Stimulated activated CD4-positive, alpha-beta T cell treated with anti-CD3 and anti-CD28 coated beads, TNF-alpha, amount 100 ng/mL, for 24 hours (primary cell): ENCODE measurements at places on chromosomes 1 and 21.

DNA sequence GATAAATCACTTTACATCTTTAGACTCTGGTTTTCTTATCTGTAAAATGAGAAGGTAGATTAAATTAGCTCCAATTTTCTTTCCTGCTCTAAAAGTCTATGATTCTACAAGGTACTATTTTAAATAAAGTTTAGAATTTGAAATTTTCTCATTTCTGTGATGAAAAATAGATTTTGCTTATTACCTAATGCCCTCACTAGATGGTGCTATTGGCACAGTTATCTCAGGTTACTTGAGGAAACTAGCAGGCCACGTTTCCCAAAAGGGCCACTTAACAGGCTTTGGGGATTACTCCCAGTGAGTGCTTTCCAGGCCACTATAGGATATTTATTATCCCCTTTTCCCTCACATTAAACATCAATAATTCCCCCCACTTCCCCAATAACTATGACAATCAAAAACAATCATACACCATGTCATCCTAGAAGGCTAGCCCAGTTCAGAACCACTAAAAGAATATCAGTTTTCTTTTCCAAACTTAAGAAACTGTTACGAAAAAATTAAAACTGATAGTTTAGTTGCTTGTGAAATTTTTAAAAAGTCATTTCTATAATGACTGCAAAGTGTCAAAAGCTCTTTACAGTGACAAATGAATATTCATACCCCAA lies 30.6 kb downstream of the OMA1 start:
- peak; percentile 6 for DNase-seq

- DNase-seq = no peak
These were observed 194.8 kb upstream of the HMCN1 start for GRCh38 chr1:185539277-185539943.

GRCh38 chr1:19250629-19251304 lies 557 bp downstream of the EMC1 start:
- no peak for DNase-seq

DNA sequence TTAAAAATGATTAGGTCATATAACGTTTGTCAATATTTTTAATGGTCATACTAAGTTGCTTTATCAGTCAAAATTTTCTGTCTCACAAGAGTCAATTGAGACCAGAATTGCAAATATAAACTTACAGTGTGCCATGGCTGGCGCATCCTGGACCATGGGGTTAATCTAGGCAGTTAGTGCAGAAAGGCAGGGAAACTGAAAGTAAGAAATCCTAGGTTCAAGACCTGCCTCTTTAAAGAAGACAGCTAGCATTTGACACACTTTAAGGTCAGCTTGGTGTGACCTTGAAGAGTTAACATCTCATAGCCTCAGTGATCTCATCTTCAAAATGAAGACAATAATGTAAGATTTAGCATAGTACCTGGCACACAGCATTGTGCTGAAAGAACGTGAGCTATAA lies 210.0 kb upstream of the DAB1 start:
- DNase-seq = no peak

GRCh38 chr1:1169429-1170214 lies 4.1 kb upstream of the TTLL10 start:
- no peak for DNase-seq

- DNase-seq = no peak
These were observed 9.3 kb downstream of the CHI3L2 start for GRCh38 chr1:111236806-111237205.

DNA sequence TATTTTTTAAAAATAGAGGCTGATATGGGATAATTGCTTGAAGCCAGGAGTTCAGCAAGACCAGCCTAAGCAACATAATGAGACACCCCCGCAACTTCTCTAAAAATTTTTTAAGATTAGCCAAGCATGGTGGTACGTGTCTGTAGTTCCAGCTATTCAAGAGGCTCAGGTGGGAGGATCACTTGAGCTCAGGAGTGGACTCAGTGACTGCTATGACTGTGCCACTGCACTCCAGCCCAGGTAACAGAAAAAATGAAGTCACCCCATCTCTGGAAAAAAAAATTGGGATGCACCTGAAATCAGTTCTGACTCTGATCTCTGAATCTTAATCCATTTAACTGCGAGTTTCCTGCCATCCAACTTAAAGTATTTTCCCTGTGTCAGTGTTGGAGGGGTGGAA lies 124.2 kb downstream of the MRPS6 start:
- no peak for DNase-seq

- DNase-seq = peak; percentile 3
These were observed at the start of gene HMCN1 for GRCh38 chr1:185733818-185734735. Gene HMCN1 (plus strand): TSS chr1:185734391. CDS start chr1:185734780, 389 bp downstream.

DNA sequence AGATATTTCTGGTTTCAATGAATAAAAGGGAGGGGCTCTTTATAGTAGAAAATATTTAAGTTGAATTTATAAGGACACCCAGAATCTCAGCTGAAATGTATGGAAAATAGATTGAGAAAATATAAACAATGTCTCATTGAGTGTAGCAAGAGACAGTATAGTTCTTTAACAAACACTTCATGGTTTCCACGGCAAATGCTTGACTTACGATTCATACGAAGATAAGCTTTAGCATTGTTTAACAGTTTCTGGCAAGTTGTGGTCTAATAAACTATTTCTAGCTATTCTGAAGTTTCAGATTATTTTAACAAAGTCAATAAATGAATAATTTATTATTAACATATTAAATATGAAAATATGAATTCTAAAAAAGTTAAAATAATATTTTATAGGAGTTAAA lies 1419.4 kb downstream of the KCNT2 start:
- DNase-seq = no peak

- no peak for DNase-seq
These were observed 36.3 kb upstream of the S1PR1 start for GRCh38 chr1:101200513-101200912.

GRCh38 chr21:27565364-27565763 lies 598.5 kb upstream of the ADAMTS5 start:
- no peak for DNase-seq

- no peak for DNase-seq
These were observed 74.2 kb downstream of the ST3GAL3 start for GRCh38 chr1:43781574-43781973.

- no peak for DNase-seq
These were observed 559.0 kb upstream of the PLXNA2 start for GRCh38 chr1:208803011-208803811.

DNA sequence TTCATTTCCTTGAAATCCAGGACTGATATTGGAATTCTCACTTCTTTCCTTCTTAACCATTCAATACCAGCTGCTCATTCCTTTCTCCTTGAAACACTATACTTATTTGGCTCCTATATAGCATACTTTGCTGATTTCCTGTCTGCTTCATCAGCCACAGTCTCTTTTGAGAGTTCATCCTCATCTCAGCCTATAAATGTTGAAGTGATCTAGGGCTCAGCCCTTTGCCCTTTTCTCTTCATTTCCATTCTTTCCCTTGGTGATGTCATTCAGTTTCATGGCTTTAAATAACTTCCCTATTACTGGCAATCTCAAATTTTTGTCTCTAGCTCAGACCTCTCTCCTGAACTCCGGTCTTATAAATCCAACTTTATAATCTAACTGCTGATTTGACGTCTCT lies 24.1 kb upstream of the RABGAP1L start:
- DNase-seq = no peak

GRCh38 chr1:98975810-98976209 lies 28.9 kb downstream of the PLPPR5 start:
- no peak for DNase-seq

- DNase-seq = no peak
These were observed 36.6 kb upstream of the PIGC start for GRCh38 chr1:172480431-172480830.

DNA sequence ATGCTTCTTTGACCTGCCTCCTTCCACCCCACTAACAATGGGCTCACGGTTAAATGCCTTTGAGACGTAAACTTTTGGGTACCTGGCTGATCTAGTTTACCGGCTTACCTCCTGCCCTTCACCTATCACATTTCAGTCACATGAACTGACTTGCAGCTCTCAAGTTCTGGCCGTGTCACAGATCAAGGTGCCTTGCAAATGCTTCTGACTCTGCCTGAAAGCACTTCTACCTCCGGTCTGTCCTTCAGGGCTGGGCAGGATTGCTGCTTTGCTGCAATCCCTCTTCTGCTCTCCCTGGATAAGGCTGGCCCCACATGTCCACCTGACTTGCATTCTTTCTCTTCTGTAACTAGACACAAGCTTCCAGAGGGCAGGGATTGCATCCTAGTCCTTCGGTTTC lies 69.0 kb downstream of the GRIK1 start:
- no peak for DNase-seq

- DNase-seq = no peak
These were observed 61.3 kb downstream of the PUM1 start for GRCh38 chr1:31004231-31004621.

- DNase-seq = no peak
These were observed 150.4 kb downstream of the OMA1 start for GRCh38 chr1:58396150-58396549.

- no peak for DNase-seq
These were observed 44.6 kb downstream of the WASF2 start for GRCh38 chr1:27445177-27445936.

- no peak for DNase-seq
These were observed 28.1 kb downstream of the RNF187 start for GRCh38 chr1:228515200-228515834.

DNA sequence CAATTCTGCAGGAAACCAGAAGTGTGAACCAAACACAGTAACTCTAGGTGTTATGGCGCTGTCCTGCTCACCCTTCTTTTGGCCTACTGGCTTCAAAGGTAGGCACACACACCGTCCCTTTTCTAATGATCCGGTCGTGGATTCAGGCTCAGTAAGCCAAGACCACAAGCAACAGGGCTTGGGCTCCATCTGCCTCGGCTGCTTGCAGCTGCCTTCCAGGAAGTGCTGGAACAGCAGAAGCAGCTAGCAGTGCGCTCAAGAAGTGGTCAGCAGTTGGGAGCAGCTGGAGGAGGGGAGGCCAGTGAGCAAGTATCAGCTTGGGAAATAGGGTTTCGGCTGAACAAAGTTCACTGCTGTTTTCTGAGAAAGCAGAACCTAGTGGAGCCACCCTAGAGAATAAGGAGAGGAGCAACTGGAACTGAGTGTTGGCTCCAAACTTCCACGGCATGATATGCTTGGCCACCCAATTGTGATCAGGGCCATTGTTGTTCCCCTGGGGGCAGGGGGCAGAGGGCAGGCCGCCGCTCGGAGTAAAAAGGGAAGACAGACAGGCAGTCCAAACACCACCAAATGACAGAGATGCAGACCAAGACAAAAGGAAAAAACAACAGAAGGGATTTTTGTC lies 173.4 kb downstream of the TOMM20 start:
- no peak for DNase-seq

GRCh38 chr1:200415789-200416593 lies 6.2 kb upstream of the ZNF281 start:
- no peak for DNase-seq

GRCh38 chr1:229161740-229162139 lies 109.2 kb upstream of the RAB4A start:
- no peak for DNase-seq

DNA sequence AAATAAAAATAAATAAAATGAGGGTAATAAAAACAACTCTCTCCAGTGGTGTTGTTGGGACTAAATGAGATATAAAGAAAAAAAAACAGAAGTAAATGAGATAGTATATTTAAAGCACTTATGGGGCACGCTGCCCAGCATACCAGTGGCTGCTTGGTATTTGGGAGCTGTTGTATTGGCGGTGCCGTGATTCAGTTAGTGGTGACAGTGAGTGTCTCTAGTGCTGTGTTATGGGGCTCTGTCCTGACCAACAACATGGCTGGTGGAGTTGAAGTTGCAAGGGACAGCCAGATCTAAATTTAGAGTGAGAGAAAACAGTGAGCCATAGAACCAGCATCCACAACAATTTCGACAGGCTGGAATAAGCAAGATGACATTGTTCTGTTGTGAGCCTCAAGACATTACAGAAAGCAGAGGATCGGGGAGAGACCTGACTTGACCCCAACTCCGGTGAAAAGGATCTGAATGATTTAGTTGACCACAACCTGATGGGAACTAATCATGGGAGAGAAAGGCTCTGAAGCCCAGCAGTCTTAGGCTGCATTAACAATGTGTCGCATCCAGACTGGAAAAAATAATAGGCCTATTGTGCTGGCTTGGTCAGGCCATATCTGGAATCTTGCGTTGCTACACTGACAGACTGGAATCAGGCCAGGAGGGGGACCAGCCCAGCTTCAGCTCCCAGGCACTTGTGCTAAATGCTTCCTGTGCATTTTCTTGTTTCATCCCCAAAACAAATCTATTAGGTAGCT lies 2.4 kb upstream of the MFSD2A start:
- no peak for DNase-seq

DNA sequence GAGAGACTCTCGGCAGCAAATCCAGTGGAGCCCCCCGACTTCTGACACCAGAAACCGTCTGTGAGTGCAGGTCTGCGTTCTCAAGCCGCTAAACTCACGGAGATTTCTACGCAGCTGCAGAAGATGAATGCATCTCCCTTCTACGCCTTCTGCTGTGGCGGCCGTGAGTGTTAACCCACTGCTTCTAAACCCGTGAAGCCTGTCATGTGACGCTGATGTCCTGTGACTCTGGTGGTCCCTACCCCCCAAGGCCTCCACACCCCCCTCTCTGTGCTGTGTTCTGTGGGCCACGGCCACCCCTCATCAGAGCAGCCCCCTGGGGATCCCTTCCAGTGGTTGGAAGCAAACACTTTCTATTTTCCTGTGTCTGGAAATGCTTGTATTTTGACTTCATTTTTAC lies 33.9 kb upstream of the COL18A1 start:
- DNase-seq = no peak

GRCh38 chr1:64004451-64005025 lies 198.9 kb upstream of the UBE2U start:
- no peak for DNase-seq

DNA sequence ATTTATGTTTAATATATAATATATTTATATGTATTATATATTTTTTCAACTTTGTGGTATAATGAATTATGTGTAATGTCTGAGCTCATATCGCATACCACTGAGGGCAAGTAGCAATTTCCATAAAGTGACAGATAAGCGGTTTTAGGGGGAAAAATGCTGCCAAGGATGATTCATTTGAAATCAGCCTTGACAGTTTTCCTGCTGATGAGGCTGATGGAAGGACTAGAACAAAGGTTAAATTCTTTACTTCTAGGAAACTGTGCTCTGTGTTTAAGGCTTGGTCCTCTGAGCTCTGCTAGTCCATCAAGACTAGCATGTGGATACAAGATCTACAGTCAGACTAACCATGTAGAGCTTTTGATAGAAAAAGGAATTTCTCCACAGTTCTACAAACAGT lies 19.3 kb upstream of the DDAH1 start:
- DNase-seq = no peak

DNA sequence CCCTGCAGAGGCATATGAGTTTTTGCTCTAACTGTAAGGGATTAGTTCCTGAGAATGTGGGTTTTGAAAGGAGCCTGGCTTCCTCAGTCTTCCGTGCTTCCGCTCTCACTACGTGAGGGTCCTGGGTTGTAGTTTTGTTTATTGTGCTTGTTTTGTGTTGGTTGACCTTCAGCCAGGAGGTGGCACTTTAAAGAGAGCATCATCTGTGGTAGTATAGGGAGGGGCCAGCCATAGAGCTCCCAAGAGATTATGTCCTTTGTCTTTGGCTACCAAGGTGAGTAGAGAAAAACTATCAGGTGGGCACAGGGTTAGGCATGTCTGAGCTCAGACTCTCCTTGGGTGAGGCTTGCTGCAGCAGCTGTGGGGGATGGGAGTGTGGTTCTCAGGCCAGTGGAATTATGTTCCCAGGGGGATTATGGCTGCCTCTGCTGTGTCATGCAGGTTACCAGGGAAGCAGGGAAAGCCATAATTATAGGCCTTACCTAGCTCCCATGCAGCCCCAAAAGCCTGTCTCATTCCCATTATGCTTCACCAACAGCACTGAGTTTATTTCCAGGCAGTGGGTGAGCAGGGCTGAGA lies 23.5 kb downstream of the CYP4B1 start:
- DNase-seq = no peak
